NCI-H524 (cell line): ENCODE measurements at places on chromosomes 4 and X.

DNA sequence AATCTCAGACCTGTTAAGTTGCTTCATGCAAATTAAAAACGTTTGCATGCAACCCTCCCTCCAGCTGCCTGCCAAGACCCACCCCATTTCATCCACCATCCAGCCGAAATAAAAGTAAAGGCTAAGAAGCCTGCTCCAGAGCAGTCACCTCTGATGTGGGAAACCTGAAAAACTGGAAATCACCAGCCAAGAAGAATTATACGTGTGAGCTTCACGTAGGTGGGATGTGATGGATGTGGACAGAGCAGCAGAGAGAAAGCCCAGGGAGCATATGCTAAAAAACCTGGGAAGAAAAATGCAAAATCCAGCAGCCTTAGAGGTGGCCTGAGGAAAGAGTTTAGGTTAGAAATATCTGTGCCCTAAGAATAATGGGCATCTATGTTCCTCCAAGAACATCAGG is 160.6 kb upstream of the STS start:
- DNase-seq = no peak

- no peak for DNase-seq
Measured at GRCh38 chr4:150240011-150240410, 161.8 kb downstream of the DCLK2 start.

- DNase-seq = no peak
Measured at GRCh38 chr4:1409079-1409478, 2.8 kb upstream of the NKX1-1 start.

GRCh38 chr4:153181293-153181692 is 22.9 kb upstream of the TRIM2 start:
- DNase-seq = no peak

DNA sequence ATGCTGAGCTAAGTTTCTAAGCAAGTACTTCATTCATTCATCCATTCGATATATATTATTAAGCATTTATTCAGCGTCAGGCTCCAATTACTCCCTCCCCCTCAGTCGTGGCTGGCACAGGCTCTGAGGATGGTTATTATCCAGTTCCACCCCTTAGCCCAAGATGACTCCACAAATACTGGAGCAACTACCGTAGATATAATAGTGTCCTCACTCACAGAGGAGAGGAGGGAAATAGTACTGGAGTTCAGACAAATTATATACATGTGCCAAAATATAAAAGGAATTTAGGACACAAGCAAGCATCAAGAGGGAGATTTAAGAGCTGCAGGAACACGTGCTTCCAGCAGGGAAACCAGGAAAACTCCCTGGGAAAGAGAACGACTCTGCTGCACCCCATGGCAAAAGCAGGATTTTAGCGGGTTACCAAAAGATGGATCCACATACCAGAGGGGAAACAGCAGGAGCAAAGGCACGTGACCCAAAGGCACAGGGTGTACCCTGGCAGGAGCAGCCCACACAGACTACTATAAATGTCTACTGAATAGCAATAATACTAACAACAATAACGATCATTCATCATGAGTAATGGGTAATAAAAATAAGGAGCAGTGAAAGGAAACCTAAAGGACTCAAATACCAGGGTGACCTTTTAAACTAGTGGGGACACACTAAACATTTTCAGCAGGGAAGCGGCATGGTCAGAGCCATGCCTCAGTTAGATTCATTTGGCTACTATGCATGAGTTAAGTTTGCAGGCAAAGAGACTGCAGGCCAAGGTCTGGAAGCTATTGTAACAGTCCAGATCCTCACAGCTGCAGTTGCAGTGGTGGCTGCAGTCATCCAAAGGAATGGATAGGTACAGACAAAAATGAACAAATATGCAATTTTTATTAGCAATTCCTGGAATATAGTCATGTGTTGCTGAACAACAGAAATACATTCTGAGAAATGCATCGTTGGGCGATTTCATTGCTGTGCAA is 153.7 kb downstream of the APBB2 start:
- no peak for DNase-seq

DNA sequence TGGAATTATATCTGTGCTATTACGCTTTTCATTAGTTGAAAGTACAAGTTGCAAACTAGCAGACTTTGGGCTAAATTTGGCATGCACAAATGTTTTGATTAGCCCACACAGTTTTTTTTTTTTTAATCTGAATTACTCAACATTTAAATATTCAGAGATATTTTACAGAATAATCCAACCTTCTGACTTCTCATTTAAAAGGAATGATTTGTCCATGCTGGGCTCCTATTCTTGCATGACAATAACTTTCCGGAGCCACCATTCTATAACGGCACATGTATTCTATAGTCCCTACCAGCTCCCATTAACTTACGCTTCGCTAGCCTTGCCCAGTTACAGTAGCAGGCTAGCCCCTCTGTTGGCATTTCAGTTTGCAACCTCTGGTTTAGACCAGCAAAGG is 219.3 kb upstream of the FTHL17 start:
- no peak for DNase-seq

- DNase-seq = no peak
Measured at GRCh38 chrX:47166126-47166525, 21.1 kb downstream of the RBM10 start.

- no peak for DNase-seq
Measured at GRCh38 chrX:109939498-109939897, 63.4 kb upstream of the TMEM164 start.

GRCh38 chr4:77235289-77235854 is 78.4 kb downstream of the CCNG2 start:
- no peak for DNase-seq
